Activated naive CD4-positive, alpha-beta T cell treated with anti-CD3 and anti-CD28 coated beads for 36 hours (primary cell): ENCODE measurements at places on chromosomes 5 and 9. TPM values are rescaled to one million over a fixed set of nuclear protein-coding genes. Genes with fewer than 3 reads are reported as not detected.

SIT1 gene
- 45.4 TPM for total RNA-seq

SLC45A2 gene
- not detected for total RNA-seq

NEUROG1 gene
- total RNA-seq, result not detected

DNA sequence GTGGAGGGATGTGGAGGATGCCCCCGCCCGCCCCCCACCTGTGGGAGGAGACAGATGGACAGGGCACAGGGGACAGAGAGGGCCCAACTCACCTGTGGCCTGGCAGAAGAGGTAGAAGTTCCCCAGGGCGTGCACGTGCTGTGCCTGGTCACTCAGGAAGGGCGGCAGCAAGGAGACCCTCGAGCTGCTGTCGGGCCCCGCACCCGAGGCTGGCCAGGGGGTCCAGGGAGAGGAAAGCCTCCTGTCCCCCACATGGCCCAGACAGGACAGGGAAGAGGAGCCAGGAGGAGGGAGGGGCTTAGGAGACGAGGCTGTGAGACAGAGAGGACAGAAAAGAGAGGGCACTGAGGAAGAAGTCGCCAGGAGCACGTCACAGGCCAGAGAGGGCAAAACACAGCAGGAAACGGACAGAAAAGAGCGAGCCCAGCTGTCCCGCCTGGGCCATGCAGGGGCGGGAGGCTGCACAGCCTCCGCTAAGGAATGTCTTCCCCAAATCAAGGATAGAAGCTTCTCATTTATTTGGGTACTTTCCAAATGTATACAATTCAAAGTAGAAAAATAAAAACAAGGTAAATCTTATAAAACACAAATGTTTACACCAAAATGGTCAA, 58.5 kb downstream of the SECISBP2 start:
- H3K36me3 ChIP-seq, result peaks cover 38% of the 10 kb centered on the region
- peak overlapping the region; percentile 43 for H3K27ac ChIP-seq
- peaks cover 44% of the 10 kb centered on the region for H3K4me1 ChIP-seq
- no peak overlapping the region for H3K4me3 ChIP-seq

- H3K27me3 ChIP-seq, result no peaks in the 10 kb centered on the region
- no peak overlapping the region for H3K4me3 ChIP-seq
- DNase-seq, result no peak
- H3K4me1 ChIP-seq, result no peaks in the 10 kb centered on the region
- no peaks in the 10 kb centered on the region for H3K36me3 ChIP-seq
Measured at GRCh38 chr9:121711281-121711680, 59.8 kb downstream of the DAB2IP start.

DNA sequence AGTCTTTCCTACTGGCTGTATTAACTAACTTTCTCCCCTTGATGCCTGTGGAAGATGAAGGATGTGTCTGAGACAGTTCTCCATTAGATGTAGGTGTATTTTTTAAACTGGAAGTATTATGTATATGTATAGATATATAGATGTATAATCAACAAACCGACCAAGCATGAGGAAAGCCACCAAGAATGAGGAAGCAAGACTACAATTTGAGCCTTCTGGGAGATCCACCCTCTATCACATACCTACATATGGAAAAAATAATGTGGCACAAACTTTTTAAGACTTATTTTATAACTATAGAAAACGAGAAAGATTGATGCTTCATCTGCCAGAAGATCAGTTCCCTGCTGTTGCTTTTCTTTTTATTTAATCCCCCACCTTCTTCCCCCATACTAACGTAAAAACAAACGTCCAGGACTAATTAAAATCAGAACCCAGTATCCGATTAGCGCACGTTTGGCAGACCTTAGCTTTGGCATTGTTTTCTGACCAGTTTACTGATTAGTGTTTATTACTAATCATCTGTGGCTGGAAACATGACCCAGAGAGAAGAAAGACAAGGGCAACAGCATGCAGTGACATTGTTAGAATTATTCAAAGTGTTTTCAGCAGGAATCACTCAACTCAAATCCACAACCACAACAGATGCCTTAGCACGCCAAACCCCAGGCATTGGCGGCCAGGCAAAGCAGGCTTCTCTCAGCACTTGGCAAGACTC, 490.2 kb downstream of the EBF1 start:
- H3K4me1 ChIP-seq, result no peaks in the 10 kb centered on the region
- H3K4me3 ChIP-seq, result no peak overlapping the region
- no peaks in the 10 kb centered on the region for H3K27me3 ChIP-seq
- H3K27ac ChIP-seq, result no peak overlapping the region

GRCh38 chr5:40603378-40603777, 76.3 kb upstream of the PTGER4 start:
- no peaks in the 10 kb centered on the region for H3K36me3 ChIP-seq
- H3K27ac ChIP-seq, result no peak overlapping the region
- H3K4me3 ChIP-seq, result no peak overlapping the region
- DNase-seq, result no peak
- H3K27me3 ChIP-seq, result no peaks in the 10 kb centered on the region

DNA sequence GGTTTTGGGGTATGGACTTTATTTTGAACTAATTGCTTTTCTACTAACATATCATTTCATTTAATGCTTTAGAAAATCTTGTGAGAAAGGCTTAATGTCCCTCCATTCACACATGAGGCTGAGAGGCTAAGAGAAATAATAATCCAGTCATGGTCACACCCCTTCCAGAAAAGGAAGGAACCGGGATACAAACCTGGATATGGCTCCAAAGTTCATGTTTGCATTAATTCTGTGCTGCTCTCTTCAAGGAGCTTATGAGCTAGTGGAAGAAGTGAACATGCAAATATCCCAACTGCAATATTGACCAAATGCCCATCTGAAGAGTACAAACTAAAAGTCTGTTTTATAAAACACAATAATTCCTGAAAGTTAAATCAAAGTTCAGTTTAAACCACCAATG, 732.1 kb upstream of the RIOK2 start:
- no peak overlapping the region for H3K27ac ChIP-seq
- H3K36me3 ChIP-seq, result no peaks in the 10 kb centered on the region
- DNase-seq, result no peak

DNA sequence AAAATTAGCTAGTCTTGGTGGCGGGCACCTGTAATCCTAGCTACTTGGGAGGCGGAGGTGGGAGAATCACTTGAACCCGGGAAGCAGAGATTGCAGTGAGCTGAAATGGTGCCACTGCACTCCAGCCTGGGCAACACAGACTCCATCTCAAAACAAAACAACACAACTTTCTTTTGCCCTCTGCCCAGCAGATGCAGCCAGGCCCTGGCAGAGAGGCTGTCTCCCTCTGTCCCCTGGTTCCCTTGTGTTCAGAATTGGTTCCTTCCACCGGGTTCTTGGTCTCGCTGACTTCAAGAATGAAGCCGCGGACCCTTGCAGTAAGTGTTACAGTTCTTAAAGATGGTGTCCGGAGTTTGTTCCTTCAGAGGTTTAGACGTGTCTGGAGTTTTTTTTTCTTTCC, 30.2 kb upstream of the CEP72 start:
- peaks cover 38% of the 10 kb centered on the region for H3K27me3 ChIP-seq
- H3K27ac ChIP-seq, result no peak overlapping the region
- H3K4me1 ChIP-seq, result no peaks in the 10 kb centered on the region
- no peak overlapping the region for H3K4me3 ChIP-seq

DNA sequence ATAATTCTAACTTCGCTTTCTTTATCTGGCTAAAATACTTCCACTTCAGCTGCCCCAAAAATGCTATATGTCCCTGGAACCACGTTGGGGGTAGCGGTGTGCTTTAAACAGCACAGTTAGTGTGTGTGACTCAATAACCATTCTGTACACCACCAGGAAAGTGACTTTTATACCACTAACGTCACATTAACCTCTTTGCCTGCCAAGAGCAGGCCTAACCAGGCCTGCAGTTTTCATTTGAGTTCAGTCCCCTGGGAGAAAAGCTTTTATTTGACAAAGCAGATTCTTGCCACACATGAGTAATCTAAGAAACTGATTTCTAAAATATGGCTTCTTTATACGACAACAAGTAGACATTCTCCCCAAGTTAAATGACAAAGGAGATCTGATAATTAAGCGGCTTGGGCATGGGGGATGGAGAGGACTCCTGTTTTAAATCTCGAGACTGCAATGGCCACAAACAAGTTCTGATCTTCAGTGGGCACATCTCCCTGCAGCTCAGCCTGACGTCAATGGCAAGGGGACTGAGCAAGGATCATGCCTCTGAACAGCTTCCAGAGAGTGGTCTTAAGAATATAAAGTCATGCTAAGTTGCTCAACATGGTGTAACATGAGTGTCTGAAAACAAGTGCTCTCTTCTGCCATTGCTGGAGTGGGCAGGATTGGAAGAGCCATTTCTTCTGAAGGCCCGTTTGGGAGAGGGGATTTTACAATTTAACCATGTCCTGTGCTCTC, 91.8 kb downstream of the GLIS3 start:
- H3K27ac ChIP-seq, result no peak overlapping the region
- no peaks in the 10 kb centered on the region for H3K4me1 ChIP-seq
- H3K4me3 ChIP-seq, result no peak overlapping the region
- no peaks in the 10 kb centered on the region for H3K36me3 ChIP-seq
- H3K27me3 ChIP-seq, result no peaks in the 10 kb centered on the region
- no peak for DNase-seq

- H3K4me3 ChIP-seq, result no peak overlapping the region
- no peak for DNase-seq
- no peaks in the 10 kb centered on the region for H3K27me3 ChIP-seq
- no peaks in the 10 kb centered on the region for H3K36me3 ChIP-seq
- H3K4me1 ChIP-seq, result no peaks in the 10 kb centered on the region
Measured at GRCh38 chr5:139862313-139862712, 66.7 kb downstream of the PSD2 start.

DNA sequence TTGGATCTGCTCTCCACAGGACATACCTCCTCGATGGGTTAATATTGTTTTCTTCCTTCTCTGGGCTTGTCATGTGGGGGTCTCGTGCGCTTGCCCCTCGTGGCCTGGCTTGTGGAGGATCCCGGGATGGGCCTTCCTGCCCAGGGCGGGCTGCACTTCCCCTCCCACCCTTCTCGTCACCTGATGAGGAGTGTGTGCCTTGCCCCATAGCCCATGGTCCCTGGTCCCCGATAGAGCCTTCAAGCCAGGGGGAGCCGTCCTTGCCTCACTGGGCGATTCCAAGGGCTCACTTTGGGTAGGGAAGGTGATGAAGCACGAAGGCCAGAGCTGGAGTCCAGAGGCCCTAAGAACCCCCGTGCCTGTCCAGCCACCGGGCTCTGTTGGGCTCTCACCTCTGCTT, 28.7 kb downstream of the DYNC2I2 start:
- no peak overlapping the region for H3K27ac ChIP-seq
- H3K4me1 ChIP-seq, result no peaks in the 10 kb centered on the region
- DNase-seq, result no peak
- H3K4me3 ChIP-seq, result no peak overlapping the region
- no peaks in the 10 kb centered on the region for H3K27me3 ChIP-seq
- peaks cover 22% of the 10 kb centered on the region for H3K36me3 ChIP-seq

- no peaks in the 10 kb centered on the region for H3K36me3 ChIP-seq
- H3K27ac ChIP-seq, result no peak overlapping the region
- peaks cover 18% of the 10 kb centered on the region for H3K27me3 ChIP-seq
- no peak for DNase-seq
- no peaks in the 10 kb centered on the region for H3K4me1 ChIP-seq
- H3K4me3 ChIP-seq, result no peak overlapping the region
Measured at GRCh38 chr5:136030252-136030651, 1.5 kb downstream of the TGFBI start.

DNA sequence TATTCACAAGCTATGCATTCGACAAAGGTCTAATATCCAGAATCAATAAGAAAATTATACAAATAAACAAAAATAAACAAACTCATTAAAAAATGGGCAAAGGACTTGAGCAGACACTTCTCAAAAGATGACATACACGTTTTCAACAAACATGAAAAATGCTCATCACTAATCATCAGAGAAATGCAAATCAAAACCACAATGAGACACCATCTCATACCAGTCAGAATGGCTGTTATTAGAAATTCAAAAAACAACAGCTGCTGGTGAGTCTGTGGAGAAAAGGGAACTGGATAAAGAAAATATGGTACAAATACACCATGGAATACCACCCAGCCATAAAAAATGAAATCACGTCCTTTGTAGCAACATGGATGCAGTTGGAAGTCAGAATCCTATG, 45.1 kb upstream of the PUM3 start:
- H3K27ac ChIP-seq, result no peak overlapping the region
- H3K36me3 ChIP-seq, result no peaks in the 10 kb centered on the region
- H3K4me1 ChIP-seq, result no peaks in the 10 kb centered on the region
- no peak overlapping the region for H3K4me3 ChIP-seq
- no peak for DNase-seq
